ENCODE measurements at places on chromosomes 11 and 22.
A peak's percentile ranks its signal among the peaks of the same experiment; 100 is the strongest.

DNA sequence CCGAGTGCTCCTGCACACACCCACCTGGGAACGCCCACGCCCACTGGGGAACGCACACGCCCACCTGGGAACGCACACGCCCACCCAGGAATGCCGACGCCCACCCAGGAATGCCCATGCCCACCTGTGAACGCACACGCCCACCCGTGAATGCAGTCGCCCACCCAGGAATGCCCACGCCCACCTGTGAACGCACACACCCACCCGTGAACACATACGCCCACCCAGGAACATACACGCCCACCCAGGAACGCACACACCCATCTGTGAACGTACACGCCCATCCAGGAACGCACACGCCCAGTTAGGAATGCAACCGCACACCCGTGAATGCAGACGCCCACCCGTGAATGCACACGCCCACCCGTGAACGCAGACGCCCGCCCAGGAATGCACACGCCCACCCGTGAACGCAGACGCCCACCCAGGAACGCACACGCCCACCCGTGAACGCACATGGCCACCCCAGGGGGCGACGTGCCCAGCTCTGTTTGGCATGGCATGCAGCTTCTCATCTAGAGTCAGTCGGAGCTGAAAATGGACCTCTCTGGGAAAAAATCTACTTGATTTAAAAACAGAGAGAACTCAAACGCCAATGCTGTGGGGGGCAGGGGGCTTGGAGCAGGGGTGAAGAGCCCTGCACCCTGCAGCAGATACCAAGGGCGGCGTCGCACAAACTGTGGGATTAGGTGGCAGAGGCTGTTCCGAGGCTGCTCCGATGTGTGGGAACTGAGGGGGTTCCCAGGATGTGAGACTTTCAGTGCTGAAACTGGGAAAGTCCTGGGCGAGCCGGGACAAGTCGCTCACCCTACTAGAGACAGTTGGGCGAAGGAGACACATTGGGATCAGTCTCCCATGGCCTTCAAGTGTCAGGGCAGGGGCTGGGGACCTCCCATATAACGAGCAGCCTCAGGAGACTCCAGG lies 83.3 kb downstream of the MYEOV start:
- DNase-seq = peak; percentile 18

DNA sequence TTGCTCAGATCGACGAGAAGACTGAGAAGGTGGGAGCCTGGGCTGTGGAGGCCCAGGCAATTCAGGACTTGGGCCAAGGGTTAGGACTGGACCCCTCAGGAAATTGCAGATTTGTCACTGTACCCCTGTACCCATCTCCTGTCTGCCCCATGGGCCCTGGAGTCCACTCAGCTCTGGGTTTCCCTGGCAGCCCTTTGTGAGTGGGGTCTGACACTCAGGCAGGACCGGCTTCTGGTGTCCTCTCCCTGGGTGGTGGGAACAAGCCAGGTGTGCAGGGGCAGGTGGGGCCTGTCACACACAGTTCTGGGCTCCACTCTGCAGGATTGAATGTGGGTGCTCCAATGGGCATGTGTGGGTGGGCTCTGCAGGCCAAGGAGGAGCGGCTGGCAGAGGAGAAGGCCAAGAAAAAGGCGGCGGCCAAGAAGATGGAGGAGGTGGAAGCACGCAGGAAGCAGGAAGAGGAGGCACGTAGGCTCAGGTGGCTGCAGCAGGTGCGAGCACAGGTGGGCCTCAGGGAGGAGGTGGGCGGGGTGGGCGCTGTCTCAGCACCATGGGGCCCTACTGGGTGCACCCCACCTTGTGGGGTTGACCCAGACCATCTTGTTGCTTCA lies 21.6 kb downstream of the INCENP start:
- DNase-seq = no peak

DNA sequence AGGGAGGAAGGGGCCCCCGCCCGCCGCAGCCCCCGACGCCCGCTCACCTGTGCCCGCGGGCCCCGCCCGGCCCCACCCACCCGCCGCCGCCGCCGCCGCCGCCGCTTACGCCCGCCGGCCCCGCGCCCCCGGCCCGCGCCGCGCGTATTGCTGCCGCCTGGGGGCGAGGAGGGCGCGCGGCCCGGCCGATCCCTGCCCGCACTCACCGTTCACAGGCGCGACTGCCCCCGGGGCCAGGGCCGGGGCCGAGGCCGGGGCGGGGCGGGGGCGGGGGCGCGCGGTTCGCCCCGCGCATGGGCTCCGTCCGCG lies 212 bp downstream of the HRAS start:
- no peak for DNase-seq

DNA sequence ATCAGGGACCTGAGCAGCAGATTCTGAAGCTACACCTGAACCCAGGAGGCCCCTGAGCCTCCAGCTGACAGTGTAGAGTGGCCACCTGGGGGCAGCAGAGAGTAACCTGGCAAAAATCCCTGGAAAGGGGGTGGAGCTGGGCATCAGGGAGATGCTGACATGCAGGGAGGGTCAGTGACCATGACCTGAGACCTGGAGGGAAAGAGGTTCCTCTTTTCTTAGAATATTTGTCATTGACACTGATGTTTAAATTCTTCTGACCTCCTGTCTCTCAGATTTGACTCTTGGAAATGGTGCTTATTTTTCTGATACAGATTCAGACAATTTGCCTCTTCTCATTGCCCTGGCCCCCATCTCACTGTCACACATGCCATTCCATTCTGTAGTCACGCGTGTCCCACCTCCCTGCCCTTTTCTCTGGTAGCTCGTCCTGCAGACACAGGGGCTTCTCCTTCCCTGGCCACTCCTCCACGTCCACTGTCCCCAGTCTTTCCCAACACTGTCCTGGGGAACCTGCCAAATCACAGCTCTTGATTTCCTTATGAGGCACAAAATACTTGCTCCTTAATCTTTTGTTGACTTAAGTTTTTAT lies 117.2 kb upstream of the IGLL5 start:
- DNase-seq = peak; percentile 83

- DNase-seq = no peak
These were observed 31.9 kb downstream of the PPFIA1 start for GRCh38 chr11:70302419-70302752.

DNA sequence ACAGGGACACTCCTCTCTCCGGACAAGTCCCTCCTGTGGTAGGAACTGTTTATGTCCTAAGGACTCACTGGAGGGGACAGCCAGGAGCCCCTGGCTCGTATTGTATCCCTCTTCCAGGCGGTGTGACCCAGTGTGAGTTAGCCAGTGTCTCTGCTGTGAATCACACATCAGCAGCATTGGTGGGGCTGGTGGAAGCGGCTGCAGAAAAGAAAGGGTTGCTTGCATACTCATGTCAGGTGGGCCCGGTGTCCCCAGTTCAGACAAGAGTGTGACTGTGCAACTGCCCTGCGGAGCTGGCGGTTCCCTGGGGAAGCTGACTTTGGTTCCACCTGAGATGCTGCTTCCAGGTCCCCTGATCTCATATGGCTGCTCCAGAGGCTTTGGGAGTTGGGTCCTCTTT lies 99.4 kb downstream of the ZBTB16 start:
- no peak for DNase-seq

DNA sequence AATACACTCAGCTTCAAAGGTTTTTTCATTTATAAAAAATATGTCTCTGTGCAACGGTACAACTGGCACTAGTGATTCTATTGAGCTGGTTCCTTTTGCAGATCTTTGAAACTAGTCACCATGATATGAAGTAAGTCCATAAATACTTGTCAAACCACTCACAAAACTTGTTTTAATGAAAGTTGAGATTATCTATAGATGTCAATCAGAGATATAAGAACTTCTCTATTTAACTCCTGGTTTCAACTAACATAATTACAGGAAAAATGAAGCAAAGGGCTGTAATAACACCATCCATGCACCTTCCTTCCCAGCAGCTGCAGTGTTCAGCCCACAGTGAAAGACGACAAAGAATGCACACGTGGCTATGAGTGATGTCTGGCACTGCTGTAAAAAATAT lies 44.7 kb downstream of the TMEM123 start:
- DNase-seq = no peak

GRCh38 chr11:58641803-58642581 lies 19.5 kb downstream of the CNTF start:
- no peak for DNase-seq

- DNase-seq = peak; percentile 50
These were observed 113.9 kb downstream of the DBX1 start for GRCh38 chr11:20046416-20046815.

DNA sequence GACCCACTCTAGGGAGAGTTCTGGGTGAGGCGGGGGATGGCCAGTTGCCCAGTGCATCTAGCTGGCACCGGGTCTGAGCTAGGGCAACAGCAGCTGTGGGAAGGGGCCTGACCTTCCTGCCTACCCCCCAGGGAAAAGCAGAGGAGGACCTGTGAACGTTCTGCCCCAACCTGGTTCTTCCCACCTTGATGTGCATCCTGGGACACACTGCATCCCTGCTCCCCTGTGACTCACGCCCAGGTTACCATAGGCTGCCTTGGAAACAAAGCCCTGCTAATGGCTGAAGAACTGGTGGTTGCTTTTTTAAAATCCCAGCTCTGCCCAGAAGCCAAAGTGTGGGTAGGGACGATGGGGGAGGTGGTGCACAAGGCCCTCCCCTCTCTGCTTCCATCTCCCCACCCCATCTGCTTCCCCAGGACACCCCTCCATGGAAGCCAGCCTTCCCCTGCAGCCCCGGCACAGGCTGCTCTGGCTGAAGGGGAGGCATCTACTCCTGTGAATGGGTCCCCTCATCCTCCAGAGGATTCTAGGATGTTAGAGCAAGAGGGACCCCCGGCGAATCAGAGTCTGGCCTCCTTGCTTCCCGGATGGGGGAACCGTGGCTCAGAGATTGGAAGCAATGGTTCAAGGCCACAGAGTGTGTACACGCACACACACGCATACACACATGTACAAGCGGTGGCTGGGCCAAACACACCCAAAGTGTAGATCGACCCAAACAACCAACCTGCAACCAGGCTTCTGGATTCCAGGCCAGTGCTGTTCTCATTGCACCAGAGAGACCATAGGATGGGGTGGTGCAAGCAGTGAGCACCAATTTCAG lies 7.6 kb upstream of the C11orf96 start:
- DNase-seq = no peak

GRCh38 chr11:130827451-130828377 lies 88.6 kb downstream of the SNX19 start:
- DNase-seq = peak; percentile 44

- DNase-seq = no peak
These were observed 14.8 kb downstream of the ALG12 start for GRCh38 chr22:49903322-49904039.

DNA sequence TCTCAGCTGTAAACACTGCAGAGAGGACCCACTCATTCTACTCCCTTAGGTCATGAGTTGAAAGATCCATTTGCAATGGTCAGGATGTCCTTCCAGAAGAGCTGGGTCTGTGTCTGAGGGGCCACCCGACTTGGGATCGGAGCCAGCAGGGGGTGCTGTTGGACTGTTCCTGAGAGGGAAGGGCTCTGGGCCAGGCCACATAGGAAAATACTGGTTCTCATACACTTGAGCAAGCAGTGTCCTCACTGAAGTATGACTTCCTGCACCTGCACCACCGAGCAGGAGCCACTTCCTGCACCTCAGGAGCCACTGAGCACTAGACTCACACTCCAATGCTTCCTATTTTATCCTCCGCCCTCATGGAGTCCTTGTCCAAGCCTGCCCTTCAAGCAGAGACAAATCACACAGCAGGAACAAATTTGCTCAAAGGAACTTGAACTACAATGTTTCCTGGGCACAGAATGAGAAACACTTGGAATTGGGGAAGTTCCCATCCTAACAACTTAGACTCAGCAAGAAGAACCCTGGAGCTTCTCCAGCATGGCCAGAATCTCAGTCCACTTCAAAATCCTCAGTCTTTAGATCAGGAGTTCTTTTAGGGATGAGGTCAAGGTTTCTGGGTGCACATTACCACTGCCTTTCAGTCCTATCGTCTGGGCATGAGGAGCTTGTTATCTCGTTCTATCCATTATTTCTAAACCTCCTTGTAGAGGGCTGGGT lies 36.6 kb upstream of the VPREB1 start:
- peak; percentile 92 for DNase-seq

- no peak for DNase-seq
These were observed 27.8 kb upstream of the EHF start for GRCh38 chr11:34593085-34593484.

- peak; percentile 50 for DNase-seq
These were observed 73.0 kb upstream of the PHF21B start for GRCh38 chr22:45082795-45083194.

GRCh38 chr22:25680956-25681355 lies 61.0 kb upstream of the MYO18B start:
- peak; percentile 72 for DNase-seq

DNA sequence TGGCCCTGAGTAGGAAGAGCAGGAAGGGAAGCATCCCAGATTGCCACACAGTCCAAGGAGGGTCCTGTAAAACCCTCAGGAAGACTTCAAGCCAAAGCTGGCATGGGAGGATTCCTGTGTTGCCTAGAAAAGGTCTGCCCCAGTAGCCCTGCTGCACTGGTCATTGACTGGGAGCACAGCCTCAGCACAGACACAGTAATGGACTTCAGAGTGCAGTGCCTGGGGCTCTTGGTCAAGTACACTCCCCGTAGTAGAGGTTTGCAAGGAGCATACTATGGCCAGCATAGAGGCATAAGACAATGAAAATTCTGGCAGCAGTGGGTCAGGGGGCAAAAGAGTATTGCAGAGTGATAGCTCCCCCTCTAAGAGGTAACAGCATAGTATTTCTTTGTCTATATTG lies 36.2 kb upstream of the FJX1 start:
- DNase-seq = no peak

GRCh38 chr11:30485222-30485621 lies 100.9 kb downstream of the MPPED2 start:
- no peak for DNase-seq

- no peak for DNase-seq
These were observed 862 bp downstream of the APBB1 start for GRCh38 chr11:6417907-6418556.

DNA sequence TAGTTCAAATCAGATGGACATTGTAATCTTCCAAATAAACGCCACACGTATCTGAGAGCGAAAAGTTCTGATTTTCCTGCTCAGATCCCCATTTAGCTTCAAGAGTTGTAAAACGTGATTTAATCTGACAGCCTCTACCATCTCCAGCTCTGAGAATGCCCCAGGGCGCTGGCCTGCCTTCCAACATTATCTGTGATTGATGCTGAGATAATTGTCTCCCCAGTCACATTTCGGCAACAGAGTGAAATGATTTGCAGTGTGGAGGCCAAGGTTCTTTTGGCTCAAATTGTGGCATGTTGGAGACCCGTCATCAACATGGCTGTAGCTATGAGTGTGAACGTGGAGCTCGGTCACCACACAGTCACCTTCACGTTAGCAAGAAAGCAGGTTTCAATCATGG lies 283.4 kb downstream of the BRD1 start:
- DNase-seq = no peak

- no peak for DNase-seq
These were observed 51.0 kb downstream of the OR4D9 start for GRCh38 chr11:59562292-59562691.

GRCh38 chr11:36868380-36868779 lies 270.3 kb upstream of the RAG2 start:
- DNase-seq = no peak

GRCh38 chr11:44524751-44525201 lies 40.7 kb upstream of the CD82 start:
- peak; percentile 47 for DNase-seq
